ENCODE measurements at places on chromosomes 4 and X.
A peak's percentile ranks its signal among the peaks of the same experiment; 100 is the strongest.

DNA sequence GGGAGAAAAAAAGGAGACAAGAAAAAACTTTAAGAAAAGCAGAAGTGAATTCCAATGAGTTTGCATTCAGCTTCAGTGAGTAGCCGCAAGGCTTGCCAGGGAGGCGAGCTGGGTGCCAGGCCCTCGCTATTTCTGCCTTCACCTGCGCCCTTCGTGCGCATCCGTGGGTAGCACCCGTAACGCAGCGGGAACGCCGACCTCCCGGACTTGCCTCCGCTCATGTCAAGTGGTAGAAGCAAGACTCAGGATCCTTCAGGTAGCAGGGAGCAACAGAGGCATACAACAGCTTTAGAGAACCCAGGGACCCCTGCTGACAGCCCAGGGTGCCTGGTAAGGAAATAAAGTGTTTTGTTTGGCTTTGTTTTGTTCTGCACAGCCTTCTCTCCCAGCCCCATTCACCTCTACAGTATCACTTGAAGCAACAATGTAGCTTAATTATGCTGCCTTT is 140.0 kb upstream of the BCOR start:
- DNase-seq: no peak

- peak; percentile 41 for DNase-seq
Measured at GRCh38 chrX:24494647-24495075, 29.6 kb downstream of the PDK3 start.

DNA sequence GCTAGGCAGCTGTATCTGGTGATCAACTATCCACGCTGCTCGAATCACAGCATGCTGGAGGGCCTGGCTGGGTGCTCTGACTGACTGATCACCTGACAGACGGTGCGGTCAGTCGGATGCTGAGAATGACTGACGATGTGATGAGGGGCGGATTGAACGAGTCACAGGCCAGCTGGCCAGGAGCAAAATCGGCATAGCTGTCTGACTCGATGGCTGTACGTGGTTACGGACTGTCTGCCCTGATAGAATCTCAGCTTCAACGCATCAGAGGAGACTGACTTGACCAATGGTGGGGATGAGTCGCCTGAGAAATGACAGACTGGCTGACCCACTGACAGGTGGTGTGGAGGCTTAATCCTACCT is 1.0 kb upstream of the SUV39H1 start:
- DNase-seq: no peak

DNA sequence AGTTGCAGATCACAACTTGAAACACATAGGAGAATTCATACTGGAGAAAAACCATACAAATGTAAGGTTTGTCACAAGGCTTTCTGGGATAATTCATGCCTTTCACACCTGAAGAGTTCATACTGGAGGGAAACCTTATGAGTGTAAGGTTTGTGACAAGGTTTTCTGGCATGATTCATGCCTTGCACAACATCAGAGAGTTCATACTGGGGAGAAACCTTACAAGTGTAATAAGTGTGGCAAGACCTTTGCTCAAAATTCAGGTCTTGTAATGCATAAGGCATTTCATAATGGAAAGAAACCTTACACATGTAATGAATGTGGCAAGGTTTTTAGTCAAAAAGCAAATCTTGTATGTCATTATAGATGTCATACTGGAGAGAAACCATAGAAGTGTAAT is 58.8 kb upstream of the ENPEP start:
- DNase-seq: no peak

DNA sequence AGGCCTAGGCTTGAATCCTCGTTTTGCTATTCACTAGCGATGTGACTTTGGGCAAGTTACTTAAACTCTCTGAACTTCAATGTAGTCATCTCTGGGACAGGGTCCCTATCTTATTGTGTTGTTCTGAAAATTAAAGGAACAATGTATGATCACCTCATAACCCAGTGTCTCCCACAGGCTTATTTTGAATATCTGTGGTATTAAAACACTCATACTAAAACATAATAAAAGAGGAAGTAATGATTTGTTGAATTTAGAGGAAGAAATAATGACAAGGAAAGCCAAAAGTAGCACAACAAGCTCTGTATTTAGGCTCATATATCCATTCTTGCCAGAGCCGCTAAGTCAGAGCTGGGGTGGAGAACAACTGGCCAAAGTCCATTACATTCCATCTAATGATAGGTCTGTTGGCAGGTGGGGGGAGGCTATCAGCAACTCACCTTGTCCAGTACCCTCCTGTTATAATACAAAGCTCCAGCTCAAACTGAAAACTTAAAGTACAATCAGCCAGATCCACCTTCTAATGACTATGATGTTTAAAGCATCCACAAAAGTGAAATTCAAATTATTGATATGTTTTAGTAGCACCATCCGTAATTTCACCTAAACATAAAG is 64.5 kb upstream of the LSM6 start:
- no peak for DNase-seq

DNA sequence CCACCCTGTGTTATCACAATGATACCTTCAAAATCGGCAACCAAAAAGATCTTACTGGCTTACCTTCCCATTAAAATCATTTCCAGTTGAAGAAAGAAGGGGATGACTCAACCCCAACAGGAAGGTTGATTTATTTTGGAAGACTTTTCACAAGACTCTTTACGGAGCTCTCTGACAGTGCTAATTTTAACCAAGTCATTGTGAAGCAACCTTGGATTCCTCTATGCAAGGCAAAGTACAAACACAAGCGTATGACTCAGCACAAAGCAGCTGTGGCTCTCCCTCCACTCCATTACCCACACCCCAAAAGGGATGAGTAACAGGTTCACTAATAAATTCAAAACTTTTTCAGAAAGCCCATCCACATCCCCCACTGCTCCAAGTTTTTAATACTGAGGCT is 213.8 kb upstream of the FGF13 start:
- DNase-seq: no peak

DNA sequence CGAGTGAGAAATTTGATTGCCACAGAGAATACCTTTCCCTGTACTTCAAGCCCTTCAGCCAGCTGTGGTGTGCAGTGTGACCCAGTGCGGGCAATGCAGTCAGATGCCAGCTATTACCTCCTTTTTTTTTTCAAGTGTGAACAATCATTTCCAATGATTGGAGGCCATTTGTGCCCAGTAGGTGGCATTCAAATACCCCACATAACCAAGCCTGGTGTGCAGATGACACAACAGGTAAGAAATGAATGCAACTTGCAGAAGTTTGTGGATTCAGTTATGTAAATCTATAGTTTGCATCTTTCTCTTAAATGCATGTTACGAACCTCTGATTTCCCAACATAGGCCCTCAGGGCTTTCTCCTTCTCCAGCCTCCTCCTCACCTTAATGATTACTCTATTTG is 98.0 kb downstream of the CLCN4 start:
- DNase-seq: no peak

GRCh38 chrX:20974326-20974725 is 399.9 kb upstream of the CNKSR2 start:
- DNase-seq: no peak

DNA sequence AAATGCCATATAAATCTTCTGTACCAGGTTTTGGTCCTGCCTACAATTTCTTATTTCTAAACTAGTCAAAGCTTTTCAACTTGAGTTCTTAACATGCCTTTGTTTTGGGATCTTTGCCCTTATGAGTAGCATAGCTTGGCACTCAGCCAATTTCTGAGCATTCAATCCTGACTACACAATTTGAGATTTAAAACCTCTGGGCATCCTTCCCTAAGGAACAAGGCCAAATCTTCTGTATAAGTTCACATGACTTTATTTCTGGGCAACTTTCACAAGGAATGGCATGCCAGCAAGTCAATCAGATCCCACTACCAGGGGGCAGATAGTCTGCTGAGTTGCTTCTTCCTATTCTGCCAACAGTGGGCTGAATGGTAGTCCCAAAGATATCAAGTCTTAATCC is 254.2 kb downstream of the ADAMTS3 start:
- DNase-seq: peak; percentile 19

GRCh38 chr4:31043382-31044062 is 323.4 kb downstream of the PCDH7 start:
- DNase-seq: no peak

- no peak for DNase-seq
Measured at GRCh38 chr4:22692736-22693135, at the start of gene GBA3. TSS of gene GBA3 (plus strand) at chr4:22692937.

DNA sequence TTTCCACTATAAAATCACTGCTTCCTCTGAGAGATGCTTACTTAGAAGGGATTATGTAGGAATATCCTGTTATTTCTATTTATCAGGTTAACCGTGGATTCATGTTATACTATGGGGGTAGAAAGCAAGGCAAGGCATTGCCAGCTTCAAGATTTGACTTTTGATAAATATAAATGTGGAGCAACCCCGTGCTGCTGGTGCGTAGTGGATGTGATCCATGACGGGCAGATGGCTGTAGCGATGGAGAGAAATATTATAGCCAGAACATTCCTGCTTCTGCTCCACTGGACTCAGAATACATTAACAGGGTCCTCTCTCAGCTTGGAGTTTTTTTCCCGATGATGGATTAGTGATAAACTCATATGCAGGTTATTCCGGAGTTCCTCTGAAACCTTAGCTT is 157.6 kb downstream of the TENM3 start:
- DNase-seq: no peak

DNA sequence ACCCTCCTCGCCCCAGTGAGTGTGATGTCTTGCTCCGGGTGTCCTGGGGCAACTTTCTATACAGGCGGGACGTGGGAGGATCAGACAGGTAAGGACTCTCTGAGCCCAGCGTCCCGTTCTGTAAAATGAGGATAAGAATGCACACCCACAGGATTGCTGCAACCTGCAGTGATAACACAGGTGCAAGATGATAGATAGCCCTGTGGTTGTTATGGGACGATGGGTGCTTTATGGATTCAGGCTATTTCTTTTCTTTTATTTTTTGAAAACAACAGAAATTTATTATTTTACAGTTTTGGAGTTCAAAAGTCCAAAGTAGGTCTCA is 28.6 kb downstream of the BEX3 start:
- DNase-seq: no peak

DNA sequence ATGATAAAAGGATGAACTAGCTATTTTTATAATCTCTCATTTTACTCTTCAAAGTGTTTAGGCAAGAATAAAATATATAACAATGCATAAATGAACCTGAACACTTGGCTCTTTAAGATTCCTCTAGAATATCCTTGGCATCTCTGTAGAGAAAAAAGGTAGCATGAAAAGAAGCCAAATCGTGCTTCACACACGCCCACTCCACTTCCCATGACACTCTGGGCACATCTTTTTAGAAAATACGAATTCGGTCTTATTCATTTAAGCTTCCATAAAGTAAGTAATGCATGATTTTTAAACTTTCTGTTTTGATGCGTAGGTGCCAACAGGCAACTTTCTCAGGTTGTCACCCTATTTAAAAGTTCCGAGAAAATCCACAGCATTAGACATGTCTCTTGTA is 73.6 kb upstream of the SORBS2 start:
- no peak for DNase-seq

DNA sequence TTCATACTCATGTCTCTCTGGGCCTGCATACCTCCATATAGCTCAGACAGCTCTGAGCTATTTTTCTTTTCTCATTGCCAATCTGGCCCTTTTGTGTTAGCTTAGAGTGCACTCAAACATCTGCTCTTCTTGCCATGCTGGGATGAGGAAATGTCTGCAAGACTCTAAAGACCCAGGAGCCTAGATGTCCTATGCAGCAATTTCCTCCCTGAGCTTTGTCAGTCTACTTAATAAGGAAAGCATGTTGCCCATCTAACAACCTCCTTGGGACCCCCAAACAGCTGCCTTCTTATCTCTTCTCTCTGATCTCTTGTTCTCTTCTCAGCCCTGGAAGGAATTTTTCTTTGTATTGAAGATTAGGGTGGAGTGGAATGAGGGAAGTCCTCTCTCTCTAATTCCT is 69.2 kb downstream of the UCHL1 start:
- no peak for DNase-seq

Measured in cerebellar cortex (tissue), 1 donor.